ENCODE measurements at places on chromosomes 12 and 14.

- DNase-seq = no peak
Observed at GRCh38 chr14:34931206-34931605, 51.6 kb upstream of the SRP54 start.

- no peak for DNase-seq
Observed at GRCh38 chr12:95966287-95966870, 23.2 kb downstream of the AMDHD1 start.

- no peak for DNase-seq
Observed at GRCh38 chr12:40105265-40105514, 691 bp downstream of the SLC2A13 start.

DNA sequence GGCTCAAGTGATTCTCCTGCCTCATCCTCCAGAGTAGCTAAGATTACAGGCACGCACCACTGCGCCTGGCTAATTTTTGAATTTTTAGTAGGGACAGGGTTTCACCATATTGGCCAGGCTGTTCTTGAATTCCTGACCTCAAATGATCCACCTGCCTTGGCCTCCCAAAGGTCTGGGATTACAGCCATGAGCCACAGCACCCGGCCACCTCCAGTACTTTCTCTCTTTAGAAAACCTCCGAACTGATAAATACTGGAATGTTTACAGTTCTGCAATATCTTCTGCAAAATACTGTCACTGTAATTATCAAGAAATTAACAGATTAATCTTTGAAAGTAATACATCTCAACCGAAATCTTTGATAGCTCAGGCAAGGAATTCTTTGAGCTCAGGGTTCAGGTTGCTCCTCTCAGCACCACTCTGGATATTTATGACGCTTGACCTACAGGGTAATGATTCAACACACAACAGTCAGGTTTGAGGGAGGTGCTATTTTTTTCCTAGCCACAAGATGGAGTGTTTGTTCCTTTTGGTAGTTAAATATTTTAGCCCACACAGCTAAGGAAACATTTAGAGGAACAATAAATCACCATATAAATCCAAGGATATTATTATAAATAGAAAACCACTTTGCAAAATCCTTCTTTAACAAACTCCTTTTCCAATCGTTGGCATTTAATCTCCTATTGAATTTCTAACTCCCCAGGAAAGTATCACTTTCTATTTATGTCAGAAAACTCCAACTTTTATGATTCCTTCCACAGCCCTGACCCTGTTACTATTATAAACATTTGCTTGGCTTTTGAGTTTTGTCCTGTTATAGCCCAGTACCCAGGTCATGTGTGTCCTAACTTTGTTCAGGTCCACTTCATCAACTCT lies 48.6 kb upstream of the GTF2A1 start:
- DNase-seq = peak; percentile 56

DNA sequence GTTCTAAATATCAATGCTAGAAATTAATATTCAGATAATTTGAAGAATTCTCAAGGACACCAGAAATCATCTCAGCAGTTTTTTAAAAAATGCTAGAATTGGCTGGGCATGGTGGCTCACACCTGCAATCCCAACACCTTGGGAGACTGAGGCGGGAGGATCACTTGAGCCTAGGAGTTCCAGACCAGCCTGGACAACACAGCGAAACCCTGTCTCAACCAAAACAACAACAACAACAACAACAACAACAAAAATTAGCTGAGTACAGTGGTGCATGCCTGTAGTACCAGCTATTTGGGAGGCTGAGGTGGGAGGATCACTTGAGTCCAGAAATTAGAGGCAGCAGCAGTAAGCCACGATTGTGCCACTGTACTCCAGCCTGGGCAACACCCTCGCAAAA lies 3.2 kb upstream of the MDP1 start:
- DNase-seq = no peak

DNA sequence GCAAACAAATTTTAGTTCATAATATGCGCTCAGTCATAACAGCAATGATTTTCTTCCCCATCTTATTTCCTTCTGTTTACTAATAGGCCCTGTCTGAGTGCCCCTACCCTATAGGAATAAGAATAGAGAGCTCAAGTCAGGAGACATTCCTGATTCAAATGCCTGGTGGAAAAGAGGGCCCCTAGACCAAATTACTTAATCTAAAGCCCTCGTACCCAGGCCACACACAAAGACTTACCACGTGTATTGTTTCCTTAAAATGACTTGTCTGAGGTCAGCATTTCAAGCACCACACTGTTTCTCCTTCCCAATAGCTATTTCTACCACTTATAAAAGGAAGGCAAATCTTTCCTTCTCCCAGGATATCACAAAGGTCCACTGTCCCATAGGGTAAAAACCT lies 314.9 kb upstream of the TMTC1 start:
- no peak for DNase-seq

Data from HCT116 (cell line).